ENCODE measurements at places on chromosomes 11 and 22.

DNA sequence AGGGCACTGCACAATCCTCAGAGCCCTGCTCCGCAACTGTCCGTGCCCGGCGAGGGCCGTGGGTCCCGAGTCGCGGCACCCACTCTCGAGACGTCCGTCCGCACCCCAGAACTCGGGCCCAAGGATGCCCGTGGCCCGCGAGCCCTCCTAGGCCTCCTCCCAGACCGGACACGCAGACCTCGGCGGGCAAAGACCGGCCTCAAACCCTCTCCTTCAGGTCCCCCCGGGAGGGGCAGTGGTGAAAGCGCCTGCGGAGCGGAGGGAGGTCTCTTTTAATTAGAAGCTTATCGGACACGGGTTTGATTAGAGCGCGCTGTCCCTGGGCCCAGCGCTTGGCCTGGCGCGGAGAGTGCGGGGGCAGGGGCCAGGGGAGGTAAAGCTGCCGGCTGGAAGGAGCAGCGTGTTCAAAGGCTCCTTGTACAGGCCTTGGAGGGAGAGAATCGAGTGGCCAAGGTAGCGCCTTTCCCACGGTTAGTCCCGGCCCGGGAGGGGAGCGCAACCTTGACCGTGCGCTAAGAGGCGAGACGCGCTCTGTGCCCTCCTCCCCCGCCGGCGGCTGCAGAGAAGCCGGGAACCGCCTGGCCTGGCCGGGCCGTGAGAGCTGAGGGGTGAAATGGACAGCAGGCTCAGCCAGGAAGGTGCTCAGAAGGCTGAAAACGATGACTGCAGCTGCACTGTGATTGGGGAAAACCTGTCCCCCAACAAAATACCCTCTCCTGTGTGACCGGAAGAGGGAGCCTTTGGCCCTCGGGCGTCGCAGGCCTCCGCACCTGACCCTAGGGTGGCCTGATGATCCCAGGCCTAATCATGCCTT is 4.6 kb downstream of the WT1 start:
- DNase-seq: no peak

DNA sequence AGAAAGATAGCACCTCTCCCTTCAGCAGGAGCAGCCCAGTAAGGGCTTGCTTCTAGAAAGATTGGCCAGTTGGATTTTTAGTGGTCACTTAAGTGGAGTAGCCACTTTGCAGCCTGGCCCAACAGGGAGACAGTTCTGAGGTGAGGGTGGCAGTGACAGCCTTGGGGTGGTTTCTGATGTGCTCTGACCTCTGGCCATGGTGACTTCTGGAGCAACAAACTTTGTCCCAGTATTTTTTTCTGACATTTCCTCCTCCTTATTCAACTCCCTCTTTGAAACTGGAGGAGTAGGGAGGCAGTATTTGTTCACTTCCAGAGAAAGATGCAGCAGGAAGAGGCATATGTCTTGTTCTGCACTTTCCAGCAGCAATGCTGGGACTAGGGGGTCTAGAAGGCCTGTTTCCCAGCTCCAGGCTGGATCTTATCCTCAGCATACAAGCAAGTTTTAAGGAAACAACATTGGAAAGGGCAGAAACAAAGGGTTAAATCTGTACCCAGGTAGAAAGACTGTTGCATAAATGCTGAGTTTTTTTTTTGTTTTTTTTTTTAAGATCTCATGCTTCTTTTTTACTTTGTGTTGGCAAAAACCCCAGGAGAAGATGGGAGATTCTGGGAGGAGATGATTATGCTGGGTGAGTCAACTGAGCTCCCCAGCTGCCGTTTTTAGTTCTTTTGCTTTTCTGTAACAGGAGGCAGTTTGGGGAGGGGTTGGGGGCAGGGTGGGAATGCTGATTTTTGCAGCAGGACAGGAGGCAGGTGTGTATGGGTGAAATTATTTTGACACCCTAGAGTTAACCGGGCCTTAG is 37.2 kb downstream of the RCOR2 start:
- DNase-seq: no peak

DNA sequence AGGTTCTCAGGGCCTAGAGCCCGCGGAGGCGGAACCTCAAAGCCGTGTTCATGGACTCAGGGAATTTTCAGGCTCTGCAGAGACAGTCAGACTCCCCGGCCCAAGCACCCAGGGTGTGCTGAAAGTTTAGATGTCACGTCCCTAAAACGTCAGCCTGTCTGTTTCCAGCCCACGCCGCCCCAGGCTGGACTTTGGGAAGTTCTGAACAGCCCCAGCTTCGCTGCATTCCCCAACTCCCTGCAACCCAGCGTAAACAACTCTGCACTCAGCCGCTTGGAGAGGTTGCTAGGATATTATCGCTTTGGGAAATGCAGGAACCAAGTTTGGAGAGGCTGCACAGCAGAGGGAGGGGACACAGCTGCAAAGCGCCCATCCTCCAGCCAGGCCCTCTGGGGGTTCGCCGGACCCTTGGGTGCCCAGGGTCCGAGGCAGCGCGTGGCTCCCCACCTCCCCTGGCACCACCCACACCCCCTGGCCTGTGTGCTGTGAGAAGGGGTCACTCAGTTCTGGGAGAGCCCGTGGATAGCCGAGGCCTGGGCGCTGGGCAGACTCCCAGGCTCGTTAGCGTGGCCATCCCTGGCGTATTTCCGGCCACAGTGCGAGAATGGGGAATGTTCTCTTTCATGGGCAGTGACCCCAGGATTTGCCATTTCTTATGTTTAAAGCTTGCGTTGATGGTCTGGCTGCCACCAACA is 120.5 kb upstream of the FGF3 start:
- DNase-seq: no peak

GRCh38 chr11:58998480-58999290 is 59.4 kb downstream of the GLYATL1 start:
- no peak for DNase-seq

- no peak for DNase-seq
Measured at GRCh38 chr11:66904981-66905521, 48.2 kb downstream of the LRFN4 start.

DNA sequence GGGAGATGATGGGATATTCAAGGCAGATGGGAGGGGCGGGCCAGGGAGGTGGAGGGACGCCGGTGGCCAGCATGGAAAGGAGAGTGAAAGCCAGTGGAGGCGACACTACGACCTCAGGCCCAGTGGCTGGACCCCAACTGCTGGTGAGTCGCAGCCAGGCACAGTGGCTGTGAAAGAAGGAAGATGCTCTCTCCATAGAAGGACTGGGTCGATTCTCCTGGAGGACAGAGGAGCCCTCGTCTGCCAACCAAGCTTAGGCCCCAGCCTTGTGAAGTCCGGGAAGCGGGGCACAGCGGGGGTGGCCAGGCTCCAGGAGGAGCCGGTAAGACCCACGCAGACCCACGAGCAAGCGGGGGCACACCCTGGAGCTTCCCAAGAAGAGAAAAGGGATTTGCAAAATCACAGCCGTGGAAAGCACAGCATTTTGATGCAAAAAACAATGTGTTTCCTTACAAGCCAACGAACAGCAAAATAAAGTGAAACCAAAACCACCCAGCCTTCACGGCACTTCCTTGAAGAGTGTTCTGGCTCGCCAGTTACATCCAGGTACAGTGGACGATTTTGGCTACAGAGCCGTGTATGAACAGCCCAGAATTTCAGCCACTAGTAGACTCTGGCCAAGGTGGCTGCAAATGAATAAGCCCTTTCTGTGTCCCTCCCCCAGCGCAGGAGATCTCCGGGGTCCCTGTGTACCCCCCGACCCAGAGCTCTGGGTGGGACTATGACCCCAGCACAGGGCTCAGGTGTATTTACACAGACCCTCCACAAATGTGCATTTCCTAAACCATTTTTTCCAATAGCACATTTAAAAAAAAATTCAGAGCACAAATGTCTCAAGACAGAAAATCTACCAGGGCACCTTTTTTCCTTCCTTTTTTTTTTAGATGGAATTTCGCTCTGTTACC is 96.9 kb downstream of the TRMU start:
- DNase-seq: no peak

DNA sequence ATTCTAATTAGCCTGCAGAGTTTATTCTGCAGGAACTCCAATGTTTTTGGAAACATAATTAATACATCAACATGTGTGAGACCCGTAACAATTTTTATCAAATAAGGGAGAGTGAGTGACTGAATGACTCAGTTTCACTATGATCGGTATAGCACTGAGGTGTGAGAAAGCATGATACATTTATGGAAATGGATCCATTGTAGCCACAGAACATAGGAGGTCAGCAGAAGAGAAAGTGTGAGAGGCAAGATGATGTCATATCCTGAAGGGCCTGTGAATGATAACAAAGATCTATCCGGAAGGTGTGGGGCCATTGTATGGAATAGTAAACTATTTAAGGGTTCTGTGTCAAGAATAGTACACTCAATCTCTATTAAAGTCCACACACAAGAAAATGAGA is 1406.1 kb upstream of the TENM4 start:
- no peak for DNase-seq

DNA sequence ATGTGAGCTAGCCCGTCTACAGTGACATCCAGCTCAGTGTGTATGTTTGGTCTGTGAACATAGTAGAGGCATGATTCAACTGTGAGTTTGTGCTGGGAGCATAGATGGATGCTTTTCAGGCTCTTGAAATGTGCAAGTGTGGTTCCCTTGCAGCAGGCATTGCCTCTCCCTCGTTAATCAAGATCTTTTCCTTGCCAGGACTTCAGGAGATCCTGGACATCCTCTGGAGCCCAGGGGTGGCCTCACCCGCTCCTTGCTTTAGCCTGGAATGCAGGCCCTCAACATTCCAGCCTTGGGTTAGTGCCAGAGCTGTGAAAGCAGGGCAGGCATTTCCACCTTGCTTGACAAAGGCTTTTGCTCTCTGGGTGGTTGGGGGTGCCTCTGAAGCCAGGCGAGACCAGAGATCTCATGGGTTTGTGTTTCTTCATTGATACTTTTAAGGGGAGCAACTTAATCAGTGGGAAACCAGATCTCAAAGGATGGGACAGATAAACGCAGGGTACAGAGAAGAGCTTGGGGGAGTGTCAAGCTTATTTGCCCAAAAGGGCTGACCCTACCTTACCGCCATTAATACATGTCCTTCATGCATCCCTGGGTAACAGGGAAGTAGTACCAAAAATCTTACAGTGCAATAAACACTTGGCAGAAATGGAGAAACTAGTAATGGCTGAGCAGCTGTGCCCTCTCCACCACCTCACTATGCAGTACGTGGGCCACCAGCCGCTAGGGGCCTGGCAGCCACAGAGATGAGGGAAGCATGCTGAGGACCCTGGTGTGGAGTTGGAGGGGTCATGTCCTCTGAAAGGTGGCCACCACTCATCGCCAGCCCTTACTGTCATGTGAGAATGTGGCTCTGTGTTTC is 72.1 kb downstream of the PTPRJ start:
- no peak for DNase-seq

DNA sequence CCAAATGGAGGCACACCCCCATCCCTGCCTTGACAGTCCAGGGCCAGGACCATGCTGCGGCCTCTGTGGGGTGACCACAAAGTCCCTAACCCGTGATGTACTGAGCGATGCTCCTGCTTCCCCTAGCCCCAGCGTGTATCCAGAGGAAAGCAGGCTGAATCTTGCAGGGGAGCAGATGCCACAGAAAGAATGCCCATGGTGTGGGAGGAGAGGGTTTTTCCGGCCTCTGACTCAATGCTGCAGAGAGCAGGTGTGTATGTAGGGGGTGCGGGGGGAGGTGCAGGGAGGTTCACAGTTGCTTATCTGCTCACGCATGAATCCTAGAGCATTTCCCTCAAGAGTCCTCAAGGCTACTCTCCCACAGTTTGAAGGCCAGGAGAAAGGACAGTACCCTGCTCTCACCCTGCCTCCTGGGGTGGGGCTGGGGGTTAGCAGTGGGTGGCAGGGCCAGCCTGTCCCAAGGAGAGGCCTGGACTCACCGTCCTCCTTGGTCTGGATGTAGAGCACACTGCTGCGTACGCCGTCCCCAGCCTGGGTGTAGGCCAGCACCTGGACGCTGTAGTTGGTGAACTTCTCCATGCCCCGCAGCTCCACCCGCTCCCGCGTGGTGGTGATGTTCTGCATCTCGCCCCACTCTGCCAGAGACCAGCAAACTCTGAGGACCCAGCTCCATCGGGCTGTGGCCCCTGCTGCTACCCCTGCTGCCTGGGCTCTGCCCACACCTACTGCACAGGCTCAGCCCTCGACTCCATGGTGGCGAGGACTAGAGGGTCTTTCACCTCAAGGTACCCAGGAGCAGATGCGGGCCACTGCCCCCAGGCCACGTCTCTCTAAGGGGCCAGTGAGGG is 130.8 kb downstream of the CEP164 start:
- DNase-seq: peak; percentile 26

GRCh38 chr11:79039122-79039521 is 401.7 kb downstream of the TENM4 start:
- no peak for DNase-seq

DNA sequence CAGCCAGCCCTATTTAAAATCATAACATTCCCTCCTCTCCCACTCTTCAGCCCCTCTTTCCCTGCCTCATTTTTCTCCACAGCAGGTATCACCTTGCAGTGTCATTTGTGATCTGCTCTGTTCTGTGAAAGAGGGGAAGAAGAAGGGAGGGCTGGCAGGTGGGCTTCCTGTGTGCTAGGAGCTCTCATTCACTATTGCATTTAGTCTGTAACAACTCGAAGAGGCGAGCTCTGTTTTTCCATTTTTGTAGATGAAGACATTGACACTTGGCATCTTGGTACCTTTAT is 52.1 kb upstream of the CRYBB3 start:
- DNase-seq: no peak

GRCh38 chr11:128346804-128347203 is 240.6 kb downstream of the ETS1 start:
- DNase-seq: no peak

DNA sequence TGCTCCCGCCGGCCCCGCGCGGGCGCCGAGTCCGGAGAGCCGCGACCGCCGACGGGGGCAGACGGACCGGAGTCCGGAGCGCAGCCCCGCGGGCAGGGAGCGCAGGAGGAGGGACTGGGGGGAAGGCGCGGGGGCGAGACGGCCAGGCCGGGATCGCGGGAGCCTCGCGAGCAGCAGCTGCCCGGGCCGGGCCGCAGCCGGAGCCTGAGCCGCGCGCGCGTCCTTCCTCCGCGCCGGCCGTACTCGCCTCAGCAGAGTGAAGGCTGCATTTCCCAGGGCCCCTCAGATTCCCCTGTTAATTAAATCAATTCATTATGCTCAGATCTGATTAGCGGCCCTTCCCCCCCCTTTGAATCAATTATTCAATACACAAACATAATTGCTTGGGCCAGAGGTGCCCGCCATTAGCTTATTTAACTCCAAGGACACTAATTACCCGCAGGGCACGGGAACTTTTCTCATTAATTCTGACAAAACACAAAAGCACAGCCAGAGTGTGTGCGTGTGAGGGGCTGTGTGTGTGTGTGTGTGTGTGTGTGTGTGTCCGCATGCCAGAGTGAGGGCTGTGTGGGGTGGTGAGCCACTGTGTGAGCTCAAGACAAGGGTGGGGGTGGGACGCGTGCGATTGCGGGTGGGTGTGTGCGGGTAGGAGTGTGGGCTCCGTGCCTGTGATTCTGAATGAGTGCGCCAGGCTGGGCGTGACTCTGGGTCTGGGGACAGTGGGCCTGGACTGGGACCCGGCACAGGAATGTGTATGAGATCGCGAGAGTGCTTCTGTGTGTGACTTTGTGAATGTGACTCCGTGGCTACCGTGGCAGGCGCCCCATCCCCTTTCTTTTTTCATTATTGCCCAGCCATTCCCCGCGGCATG is 5.1 kb upstream of the LMO1 start:
- no peak for DNase-seq

- no peak for DNase-seq
Measured at GRCh38 chr11:62603072-62603408, 1.4 kb upstream of the MTA2 start.

Measured in stimulated activated CD4-positive, alpha-beta T cell treated with anti-CD3 and anti-CD28 coated beads, Interleukin-12 subunit alpha, Interleukin-12 subunit beta, amount 100 ng/mL, for 24 hours (primary cell).